Prostate gland (tissue), 2 donors: ENCODE measurements at places on chromosomes 4 and X. TPM values are rescaled to one million over a fixed set of nuclear protein-coding genes. Genes with fewer than 3 reads are reported as not detected.

SYNPO2 gene
- 131 TPM for total RNA-seq

- no peak overlapping the region for H3K27ac ChIP-seq
- no peaks in the 10 kb centered on the region for H3K4me1 ChIP-seq
- no peaks in the 10 kb centered on the region for H3K36me3 ChIP-seq
- H3K4me3 ChIP-seq, result no peak overlapping the region
- no peak for DNase-seq
- no peaks in the 10 kb centered on the region for H3K27me3 ChIP-seq
These were observed 69.7 kb downstream of the ZFYVE28 start for GRCh38 chr4:2348786-2349185.

GRCh38 chr4:153439831-153440230 is 26.3 kb upstream of the TMEM131L start:
- DNase-seq, result no peak
- no peak overlapping the region for H3K27ac ChIP-seq

DNA sequence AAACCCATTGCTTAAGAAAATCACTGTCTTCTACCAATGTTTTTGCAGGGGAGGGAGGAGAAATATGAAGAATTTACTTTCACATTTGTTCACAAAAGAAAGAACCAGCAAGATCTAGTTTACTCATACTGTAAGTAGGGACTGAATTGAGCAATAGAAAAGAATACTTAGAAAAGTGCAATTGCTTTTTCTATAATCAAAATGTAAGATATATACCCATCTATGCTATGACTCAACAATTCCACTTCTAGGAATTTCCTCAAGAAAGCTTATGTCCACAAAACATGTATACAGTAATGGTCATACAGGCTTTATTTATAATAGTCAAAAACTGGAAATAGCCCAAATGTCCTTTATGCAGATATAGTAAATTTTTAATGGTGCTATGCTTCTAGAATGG is 196.4 kb downstream of the LRBA start:
- no peaks in the 10 kb centered on the region for H3K36me3 ChIP-seq
- no peak for DNase-seq
- H3K4me1 ChIP-seq, result no peaks in the 10 kb centered on the region
- H3K27ac ChIP-seq, result no peak overlapping the region

DNA sequence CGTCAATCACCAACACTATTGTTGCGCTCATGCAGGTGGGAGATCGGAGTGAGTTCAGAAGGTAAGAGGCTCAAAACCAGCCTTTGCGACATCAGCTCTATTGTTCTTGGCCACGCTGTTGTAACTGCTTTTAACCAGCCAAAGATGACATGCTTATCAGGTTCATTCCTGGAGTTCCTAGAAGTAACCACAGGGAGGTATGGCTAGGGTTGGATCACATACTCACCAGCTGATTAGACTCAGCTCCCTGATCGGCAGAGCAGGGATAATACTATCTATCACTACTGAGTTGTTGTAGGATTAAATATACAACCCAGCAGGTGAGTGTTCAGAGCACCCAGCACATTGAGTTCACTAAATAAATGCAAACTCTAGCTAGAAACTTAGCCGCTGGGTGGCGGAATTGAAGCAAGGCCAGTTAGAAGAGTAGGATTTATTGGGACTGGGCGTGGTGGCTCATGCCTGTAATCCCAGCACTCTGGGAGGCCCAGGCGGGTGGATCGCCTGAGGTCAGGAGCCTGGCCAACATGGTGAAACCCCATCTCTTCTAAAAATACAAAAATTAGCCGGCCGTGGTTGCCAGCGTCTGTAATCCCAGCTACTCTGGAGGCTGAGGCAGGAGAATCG is 12.4 kb downstream of the SLC34A2 start:
- DNase-seq, result no peak
- no peaks in the 10 kb centered on the region for H3K36me3 ChIP-seq
- no peak overlapping the region for H3K27ac ChIP-seq
- H3K27me3 ChIP-seq, result no peaks in the 10 kb centered on the region

- H3K27ac ChIP-seq, result no peak overlapping the region
- H3K4me1 ChIP-seq, result no peaks in the 10 kb centered on the region
- no peaks in the 10 kb centered on the region for H3K27me3 ChIP-seq
- H3K4me3 ChIP-seq, result no peak overlapping the region
These were observed 127.5 kb upstream of the RADX start for GRCh38 chrX:106484233-106484632.

GRCh38 chr4:129346734-129347133 is 250.8 kb downstream of the C4orf33 start:
- no peaks in the 10 kb centered on the region for H3K4me1 ChIP-seq
- no peaks in the 10 kb centered on the region for H3K27me3 ChIP-seq
- no peak overlapping the region for H3K27ac ChIP-seq

- H3K27ac ChIP-seq, result no peak overlapping the region
- H3K27me3 ChIP-seq, result no peaks in the 10 kb centered on the region
- no peak for DNase-seq
- H3K36me3 ChIP-seq, result no peaks in the 10 kb centered on the region
These were observed 237.5 kb downstream of the HNRNPD start for GRCh38 chr4:82136161-82136801.

CT55 gene
- total RNA-seq, result not detected

- no peak overlapping the region for H3K4me3 ChIP-seq
- H3K27ac ChIP-seq, result no peak overlapping the region
- no peak for DNase-seq
- H3K27me3 ChIP-seq, result no peaks in the 10 kb centered on the region
These were observed 595.9 kb downstream of the ADGRL3 start for GRCh38 chr4:61795998-61796397.

PRRG3 gene
- 1.2 TPM for total RNA-seq

SHOX gene
- not detected for total RNA-seq

CT47B1 gene
- 2.7 TPM for total RNA-seq

ADGRL3 gene
- 23.5 TPM for total RNA-seq

DNA sequence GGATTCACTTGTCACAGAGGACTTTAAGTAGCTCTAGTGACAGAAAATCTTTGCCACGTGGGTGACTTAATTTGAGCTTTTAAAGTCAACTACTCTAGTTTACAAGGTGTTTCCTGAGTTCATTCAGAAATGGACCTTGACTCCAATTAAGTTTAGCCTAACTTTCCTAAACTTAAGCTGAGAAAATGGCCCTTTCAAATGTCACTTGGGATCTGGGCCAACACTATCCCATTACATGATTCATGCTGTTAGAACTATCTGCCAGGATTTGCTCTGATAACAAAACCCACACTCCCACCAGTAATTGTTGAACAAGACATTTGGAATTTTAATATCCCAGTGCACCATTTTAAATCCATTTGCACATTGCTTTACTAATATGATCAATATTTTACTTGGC is 40.8 kb downstream of the C4orf46 start:
- H3K27ac ChIP-seq, result no peak overlapping the region
- no peaks in the 10 kb centered on the region for H3K4me1 ChIP-seq
- no peak overlapping the region for H3K4me3 ChIP-seq
- H3K36me3 ChIP-seq, result no peaks in the 10 kb centered on the region
- no peaks in the 10 kb centered on the region for H3K27me3 ChIP-seq

DNA sequence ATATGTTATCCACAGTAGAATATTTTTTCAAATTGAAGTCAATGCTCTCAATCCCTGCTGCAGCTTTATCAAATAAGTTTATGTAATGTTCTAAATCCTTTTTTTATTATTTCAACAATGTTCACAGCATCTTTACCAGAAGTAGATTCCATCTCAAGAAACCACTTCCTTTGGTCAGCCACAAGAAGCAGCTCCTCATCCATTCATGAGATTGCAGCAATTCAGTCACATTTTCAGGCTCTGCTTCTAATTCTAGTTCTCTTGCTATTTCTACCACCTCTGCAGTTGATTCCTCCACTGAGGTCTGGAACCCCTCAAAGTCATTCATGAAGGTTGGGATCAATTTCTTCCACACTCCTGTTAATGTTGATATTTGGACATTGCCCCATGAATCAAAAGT is 2301.3 kb upstream of the TENM3 start:
- H3K4me3 ChIP-seq, result no peak overlapping the region
- H3K4me1 ChIP-seq, result no peaks in the 10 kb centered on the region
- DNase-seq, result no peak
- no peaks in the 10 kb centered on the region for H3K36me3 ChIP-seq

GAGE12J gene
- not detected for total RNA-seq

- DNase-seq, result no peak
- H3K27ac ChIP-seq, result no peak overlapping the region
- no peaks in the 10 kb centered on the region for H3K36me3 ChIP-seq
- no peaks in the 10 kb centered on the region for H3K27me3 ChIP-seq
- no peak overlapping the region for H3K4me3 ChIP-seq
These were observed 1012.1 kb downstream of the RAB28 start for GRCh38 chr4:12472087-12472486.

DNA sequence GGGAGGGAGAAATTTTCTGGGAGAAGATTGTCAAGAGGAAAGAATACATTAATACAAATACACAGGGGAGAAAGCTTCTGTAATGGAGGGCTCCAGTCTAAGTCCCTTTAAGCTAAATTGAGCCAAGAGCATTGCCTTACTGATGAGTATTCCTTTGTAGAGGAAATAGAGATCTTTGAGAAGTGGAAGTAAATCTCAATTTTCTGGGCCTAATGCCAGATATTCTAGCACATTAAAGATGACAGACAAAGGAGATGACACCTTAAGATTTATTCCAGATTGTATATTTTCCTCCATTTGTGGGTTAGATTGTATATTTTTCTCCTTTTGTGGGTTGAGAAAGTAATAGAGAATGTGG is 28.5 kb upstream of the SMAD1 start:
- no peaks in the 10 kb centered on the region for H3K4me1 ChIP-seq
- H3K27me3 ChIP-seq, result no peaks in the 10 kb centered on the region
- H3K27ac ChIP-seq, result no peak overlapping the region
- no peak for DNase-seq
- no peak overlapping the region for H3K4me3 ChIP-seq
- no peaks in the 10 kb centered on the region for H3K36me3 ChIP-seq
